ENCODE measurements at places on chromosomes 5 and 9. TPM values are rescaled to one million over a fixed set of nuclear protein-coding genes. Genes with fewer than 3 reads are reported as not detected.

Gene CAMLG
- total RNA-seq: 82.4 TPM

Gene TSSK1B
- total RNA-seq: 0.24 TPM

GRCh38 chr5:78888580-78889368, 96.3 kb downstream of the ARSB start:
- ATAC-seq: peak; percentile 66

- ATAC-seq: no peak
Observed at GRCh38 chr5:12616093-12616492, 711.8 kb upstream of the CTNND2 start.

Gene CARD9
- 1.5 TPM for total RNA-seq

DNA sequence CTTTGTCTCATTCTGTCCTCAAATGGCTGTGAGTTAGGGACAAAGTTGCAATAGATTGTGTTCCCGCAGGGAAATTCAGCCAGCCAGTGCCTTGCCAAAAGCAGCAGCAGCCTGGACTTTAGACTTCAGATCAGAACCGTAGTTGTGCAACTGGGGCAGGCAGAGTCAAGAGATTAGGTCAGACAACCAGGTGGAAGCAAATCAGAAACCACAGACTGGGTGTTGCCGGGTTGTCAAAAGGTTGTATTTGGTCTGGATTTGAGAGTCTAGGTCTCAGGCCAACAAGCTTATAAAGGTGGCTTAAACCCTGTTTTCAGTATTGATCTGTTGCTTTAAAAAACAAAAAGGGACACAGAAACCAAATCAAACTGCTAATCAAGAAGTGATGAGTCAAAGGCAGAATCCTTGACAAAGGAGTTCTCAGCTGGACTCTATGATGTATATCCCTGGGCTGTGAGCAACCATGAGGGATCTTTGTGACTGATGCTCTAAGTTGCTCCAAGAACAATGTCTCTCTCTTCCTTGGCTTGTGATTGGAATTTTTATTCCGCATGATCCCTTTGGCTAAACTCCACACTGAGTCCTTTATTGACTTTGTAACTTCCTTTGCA, 20.9 kb downstream of the RFK start:
- no peak for ATAC-seq

- no peak for ATAC-seq
Observed at GRCh38 chr9:94853887-94854286, 127.4 kb downstream of the AOPEP start.

Gene PTGES
- 0.53 TPM for total RNA-seq

- no peak for ATAC-seq
Observed at GRCh38 chr9:592225-592624, 249.3 kb upstream of the DMRT1 start.

Gene ZNF189
- total RNA-seq: 23.8 TPM

Gene DMXL1
- 49.4 TPM for total RNA-seq

DNA sequence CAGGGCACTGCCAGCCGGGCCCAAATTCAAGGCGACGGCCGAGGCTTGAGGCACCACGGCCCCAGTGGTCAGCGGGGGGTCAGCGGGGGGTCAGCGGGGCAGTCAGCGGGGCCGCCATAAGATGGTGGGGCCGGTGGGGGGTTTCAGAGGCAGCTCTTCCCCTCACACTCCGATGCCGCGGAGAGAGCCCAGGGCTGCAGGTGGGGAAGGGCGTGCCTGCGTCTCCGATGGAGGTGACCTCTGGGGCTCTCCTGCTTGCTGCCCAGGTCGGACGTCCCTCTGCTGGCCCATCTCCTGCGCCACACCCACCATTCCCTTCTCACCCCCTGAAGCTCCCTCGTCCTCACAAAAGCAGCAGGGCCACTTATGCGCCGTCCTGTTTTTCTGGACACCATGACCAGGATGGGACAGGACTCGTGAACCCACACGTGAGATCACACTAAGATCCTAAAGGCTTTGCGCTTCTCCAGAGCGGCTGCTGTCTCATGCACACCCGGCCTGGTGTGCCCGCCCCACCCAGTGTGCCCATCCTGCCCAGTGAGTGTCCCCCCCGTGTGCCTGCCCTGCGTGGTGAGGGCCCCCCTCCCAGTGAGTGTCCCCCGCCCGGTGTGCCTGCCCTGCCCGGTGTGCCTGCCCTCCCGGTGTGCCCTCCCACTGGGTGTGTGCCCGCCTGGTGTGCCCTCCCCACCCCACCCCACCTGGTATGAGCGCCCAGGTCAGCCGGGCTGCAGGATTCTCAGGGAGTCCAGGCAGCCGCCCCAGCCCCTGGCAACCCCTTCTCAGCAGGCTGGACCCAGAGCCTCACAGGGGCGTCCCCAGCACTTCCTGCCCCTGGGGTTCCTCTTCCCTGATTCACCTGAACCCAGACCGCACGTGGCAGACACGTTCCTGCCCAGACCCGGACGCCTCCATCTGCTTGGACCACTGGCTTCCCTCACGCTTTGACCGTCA, 48.7 kb upstream of the NKD2 start:
- ATAC-seq: no peak

- ATAC-seq: no peak
Observed at GRCh38 chr5:111535879-111536549, 23.7 kb upstream of the STARD4 start.

- no peak for ATAC-seq
Observed at GRCh38 chr9:123608104-123608503, 252.1 kb downstream of the CRB2 start.

GRCh38 chr9:70123695-70124094, 80.0 kb downstream of the MAMDC2 start:
- no peak for ATAC-seq

Gene ELP1
- total RNA-seq: 22.8 TPM

DNA sequence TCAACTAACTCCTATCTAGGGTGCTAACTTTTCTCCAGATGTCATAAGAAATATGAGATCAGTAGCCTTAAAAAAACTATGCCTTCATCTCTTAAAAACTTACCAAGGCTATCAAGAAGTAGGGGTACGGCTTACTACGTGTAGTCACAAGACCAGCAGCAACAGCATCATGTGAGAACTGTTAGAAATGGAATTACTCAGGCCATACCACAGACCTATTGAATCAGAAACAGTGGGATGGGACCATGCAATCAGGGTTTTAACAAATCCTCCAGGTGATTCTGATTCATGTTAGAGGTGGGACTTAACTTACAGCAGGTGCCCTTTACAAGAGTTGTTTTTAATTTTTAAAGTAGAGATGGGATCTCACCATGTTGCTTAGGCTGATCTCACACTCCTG, 4.6 kb downstream of the IFNE start:
- ATAC-seq: no peak

DNA sequence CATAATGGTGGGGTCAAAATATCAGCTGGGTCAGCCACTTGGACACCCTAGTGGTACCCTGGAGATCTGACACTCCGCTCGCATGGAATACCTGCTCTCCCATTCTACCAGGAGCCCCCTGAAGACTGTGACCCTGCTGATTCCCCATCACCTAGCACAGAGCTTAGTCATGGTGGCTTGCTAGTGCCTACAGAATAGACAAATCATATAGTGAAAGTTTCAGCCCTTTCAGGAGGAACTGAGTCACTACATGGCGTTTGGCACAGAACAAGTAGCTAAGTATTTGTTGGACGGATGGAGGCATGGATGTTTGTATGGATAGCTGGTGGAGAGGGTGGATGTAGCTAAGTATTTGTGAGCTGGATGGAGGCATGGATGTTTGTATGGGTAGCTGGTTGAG, 65.3 kb downstream of the LMX1B start:
- ATAC-seq: no peak

DNA sequence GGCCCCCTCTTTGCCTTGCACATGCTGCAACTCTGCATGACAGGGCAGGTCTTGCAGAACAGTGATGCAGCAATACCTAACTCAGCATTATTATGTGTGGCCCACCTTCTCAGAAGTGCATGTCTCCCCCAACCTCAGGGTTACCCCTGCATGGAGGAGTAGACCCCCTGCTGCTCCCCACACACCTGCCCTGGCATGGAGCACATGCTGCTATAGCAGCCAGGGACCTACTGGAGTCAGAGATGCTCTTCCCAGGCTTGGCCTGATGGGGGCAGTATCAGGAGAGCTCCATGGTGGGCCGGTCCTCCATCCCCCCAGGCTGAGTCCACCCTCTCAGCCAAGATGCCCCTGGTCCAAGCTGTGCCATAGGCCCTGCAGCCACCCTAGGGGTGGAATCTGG, 13.2 kb upstream of the BOD1 start:
- no peak for ATAC-seq

Gene HMGXB3
- 44.3 TPM for total RNA-seq

Gene PCAT7
- 0.15 TPM for total RNA-seq

DNA sequence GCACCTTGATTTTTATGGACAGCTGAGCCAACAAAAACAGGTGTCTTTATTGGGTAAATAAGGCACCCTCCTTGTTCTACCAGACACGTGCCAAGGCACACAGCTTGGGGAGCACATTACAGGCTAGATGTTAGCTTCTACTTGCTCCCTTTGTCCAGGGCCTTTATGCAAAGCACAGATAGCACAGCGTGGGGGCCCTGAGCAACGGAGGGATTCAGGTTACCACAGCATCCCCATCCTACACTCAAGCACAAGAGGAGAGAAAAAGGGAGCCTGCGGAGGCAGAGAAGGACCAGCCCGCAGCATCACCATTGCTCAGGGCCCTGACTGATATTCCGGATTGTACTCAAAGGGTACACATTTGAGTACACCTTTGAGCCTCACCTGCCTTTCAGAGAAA, 181.7 kb upstream of the KIF2A start:
- no peak for ATAC-seq

DNA sequence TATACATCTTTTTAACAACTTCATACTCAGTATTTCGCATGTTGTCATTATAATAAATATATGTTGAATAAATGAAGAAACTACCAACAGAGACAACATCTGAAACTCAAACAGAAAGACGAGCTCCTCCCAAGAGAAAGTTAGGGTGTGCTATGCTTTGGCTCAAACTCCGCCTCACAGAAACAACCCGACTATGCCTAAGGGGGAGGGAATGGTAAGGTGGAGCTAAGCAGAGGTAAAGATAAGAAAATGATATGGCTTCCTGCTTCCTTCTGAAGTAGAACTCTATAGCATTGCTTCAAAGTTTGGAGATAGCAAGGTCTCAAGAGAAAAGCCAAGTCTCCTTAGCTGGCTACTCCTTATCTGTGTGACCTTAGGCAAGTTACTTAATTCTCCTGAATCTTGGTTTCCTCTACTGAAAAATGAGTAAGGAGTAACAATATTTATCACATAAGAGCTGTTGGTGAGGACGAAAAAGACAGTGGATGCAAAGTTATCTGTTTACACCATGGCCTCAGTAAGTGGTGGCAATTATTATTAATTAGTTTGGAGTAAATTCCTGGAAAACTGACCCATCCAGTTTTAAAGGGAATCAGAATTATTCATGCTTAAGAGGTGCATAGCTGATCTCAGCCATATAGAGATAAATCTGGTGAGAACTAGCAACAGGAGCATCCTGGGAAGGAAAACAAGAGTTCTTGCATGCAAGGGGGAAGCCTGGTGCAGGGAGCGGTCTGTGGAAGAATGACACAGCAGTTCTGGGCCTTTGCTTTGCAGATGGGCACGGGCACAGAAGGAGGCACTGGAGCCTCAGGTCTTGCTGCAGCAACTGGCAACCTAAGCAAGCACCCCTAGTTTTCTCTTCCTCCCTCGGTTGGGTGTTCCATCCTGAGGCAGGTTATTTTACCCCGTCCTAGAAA, 73.3 kb downstream of the GLIS3 start:
- ATAC-seq: no peak

GRCh38 chr5:59722874-59723273, 170.7 kb downstream of the PDE4D start:
- no peak for ATAC-seq

Gene ARL14EPL
- total RNA-seq: not detected

- no peak for ATAC-seq
Observed at GRCh38 chr9:130830231-130830760, 4.8 kb upstream of the ABL1 start.

Gene HAPLN1
- total RNA-seq: 0.05 TPM

Gene OLFM1
- total RNA-seq: 36.5 TPM

Gene FOXD4L4
- total RNA-seq: 3.9 TPM

DNA sequence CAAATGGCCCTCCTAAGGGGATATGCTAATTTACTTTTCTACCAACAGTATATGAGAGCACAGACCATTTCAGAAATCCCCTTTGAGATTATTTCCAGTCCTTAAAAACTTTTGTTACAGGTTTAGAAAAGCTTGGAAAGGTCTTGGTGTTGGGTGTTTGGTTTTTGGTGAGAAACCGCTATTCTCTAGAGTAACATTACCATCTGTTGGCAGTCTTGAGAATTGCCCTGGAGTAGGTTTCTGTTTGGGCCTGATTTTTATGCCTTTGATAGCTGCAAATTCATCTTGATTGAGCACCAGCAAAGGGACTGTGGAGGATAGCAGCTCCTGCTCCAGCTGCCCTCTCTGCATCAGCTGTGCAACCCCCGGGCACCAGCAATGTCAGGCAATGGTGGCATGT, 8.0 kb downstream of the NUDT2 start:
- no peak for ATAC-seq

DNA sequence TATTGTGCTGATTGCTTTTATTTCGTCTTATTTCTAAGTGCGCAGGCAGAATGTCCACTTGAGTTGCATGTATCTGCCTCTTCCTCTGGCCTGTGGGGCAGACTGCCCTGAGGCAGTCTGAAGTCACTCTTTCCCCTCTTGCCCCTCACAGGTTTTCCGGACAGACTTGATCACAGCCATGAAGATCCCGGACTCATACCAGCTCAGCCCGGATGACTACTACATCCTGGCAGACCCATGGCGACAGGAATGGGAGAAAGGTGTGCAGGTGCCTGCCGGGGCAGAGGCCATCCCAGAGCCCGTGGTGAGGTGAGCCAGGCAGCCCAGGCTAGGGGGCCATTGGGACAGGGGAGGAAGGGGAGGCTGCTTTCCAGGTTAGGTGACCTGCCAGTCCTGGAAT, 26.4 kb downstream of the JADE2 start:
- ATAC-seq: no peak

DNA sequence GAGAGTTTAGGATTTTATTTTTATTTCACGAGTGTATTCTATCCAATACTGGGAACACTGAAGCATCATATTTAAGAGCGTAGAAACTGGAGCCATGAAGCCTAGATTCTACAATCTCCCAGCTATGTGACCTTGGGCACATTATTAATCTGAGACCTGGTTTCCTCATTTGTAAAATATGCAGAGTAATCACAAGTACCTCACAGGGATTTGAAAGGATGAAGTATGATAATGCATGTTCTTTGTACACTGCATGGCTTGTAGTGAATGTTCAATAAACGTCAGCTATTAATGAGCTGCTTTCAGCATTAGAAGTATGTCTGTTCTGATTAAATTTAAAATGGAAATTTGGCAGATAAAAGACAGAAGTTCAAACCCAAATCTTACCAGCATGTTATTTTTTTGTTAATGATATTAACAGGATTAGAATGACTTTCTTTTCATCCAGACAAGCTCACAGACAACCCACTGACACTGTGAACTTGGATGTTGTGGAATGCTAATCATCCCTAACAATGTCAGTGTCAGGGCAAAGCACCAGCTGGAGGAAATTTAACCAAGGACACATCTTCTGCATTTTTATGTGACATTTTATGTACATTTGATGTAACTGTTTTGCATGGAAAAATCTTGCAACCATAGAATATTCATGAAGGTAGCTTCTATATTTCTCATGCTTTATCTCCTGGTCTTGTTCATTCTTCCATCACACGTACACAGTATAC, 27.1 kb upstream of the CTXN3 start:
- peak; percentile 86 for ATAC-seq

- ATAC-seq: peak; percentile 48
Observed at GRCh38 chr5:58940446-58940845, 357.6 kb downstream of the RAB3C start.
